ENCODE measurements at places on chromosomes 16 and 17.

DNA sequence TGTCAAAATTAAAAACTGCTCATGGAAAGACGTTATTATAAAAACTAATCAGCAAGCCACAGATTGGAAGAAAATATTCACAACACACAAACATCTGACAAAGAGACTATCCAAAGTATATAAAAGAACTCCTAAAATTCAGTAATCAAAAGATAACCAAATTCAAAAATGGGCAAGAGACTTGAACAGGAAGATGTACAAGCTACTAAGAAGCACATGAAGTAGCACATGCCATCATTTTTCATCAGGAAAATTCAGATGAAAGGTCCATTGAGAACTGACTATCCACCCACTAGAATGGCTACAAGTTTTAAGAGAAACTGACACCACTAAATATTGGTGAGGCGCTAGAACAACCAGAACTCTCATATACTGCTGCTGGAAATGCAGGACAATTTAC lies 3.4 kb upstream of the HLF start:
- no peak for DNase-seq

DNA sequence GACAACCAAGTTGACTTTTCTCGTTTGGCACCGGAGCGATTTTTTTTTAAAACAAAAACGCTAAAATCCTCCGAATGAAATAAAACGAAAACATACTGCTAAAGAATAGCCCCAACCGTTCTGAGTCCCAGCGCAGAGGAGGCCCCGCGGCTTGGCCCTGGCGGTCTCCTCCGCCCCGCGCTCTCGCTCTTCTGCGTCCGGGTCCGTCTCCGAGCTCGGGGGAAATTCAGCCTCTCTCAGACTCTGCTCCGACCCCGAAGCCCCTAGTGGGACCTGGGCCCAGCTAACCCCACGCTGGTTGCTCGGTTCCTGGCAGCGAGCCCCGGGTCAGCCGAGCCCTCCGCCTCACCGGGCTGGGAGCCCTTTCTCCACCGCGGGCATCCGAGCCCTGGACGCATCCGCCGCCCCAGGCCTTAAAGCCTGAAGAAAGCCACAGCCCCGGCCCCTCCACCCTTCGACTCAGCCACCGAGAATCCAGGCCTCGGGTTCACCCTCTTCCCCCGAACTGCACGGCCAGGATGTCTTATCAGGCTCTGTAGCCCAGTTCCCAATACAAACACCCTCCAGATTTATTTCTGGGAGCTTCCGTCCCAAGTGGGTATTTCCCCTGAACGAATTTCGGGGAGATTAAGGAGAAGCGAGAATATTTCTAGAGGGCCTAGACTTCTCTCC lies 1.2 kb downstream of the TBX2 start:
- DNase-seq = no peak

DNA sequence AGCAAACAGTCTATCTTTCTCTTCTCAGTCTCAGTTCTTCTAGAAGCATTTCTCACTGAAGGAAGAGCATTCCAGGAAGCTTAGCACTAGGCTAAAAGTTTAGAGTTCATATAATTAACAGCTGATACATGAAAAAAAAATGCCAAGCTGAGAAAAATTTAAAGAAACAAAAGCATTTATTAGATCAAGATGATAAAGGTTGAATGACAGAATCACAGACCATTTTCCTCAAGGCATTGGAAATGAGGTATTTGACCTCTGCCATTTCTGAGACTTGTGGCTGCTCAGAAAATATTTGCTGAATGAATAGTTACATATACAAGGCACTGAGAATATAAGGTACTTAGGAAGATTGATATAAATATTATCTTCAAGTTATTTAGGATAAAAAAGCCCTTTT lies 901.6 kb upstream of the GOT2 start:
- DNase-seq = no peak

DNA sequence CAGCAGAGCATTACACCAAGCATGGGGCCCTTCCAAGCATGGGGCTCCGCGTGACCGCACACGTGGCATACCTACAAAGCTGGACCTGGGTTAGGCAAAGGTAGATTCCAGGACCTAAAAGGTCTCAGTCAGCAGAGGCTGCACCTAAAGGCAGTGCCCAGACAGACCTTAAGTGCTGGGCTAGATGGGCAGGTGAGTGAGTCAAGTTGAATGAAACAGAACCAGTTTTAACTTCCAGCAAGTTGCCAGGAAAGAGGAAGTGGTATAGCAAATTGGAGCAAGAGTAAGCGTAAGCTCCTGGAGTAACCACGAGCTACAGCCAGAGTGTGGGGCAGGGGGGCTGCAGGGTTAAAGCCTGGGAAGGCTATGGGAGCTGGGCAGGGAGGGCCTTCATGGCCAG lies 49.5 kb downstream of the SRCIN1 start:
- no peak for DNase-seq

DNA sequence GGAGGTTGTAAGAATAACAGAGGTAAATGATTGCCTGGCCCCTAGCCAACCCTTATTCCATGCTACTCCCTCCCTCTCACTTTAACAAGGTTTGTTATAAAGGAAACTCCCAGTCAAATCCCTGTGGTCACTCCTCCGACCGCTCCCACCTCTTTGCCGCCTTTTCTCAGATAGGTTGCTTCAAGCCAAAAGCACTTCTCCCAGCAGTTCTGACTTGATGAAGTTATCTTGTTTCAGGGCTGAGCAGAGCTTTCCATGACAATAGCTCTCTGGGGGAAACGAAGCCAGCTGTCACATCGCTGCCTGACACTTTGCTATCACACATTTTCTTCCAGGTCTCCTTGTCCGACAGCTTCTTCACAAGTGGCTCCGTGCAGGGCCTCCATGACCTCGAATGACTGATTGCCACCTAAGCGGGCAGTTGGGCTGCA lies 278.6 kb downstream of the HAPSTR1 start:
- DNase-seq = peak; percentile 81

- no peak for DNase-seq
Measured at GRCh38 chr16:11138022-11138768, 117.8 kb downstream of the SOCS1 start.

DNA sequence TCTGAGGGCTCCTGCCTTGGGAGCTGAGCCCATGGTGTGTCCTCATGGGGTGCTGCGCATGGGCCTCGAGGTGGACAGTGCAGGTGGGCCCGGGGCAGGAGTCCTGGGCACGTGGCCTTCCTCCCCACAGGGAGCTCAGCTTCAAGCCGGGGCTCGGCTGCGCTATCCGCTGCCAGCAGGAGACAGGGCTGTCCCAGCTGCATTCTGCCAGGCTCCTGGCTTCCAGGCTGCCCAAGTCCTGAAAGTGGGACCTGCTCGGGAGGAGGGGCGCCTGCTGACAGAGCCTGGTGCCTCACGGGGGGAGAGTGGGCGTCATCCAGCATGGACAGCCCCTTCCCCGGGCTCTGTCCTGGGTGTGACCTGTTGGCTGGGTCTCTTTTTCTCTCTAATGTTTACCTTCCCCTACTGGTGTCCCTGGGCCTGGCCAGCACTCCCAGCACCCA lies 7.1 kb downstream of the TRAF7 start:
- peak; percentile 37 for DNase-seq

DNA sequence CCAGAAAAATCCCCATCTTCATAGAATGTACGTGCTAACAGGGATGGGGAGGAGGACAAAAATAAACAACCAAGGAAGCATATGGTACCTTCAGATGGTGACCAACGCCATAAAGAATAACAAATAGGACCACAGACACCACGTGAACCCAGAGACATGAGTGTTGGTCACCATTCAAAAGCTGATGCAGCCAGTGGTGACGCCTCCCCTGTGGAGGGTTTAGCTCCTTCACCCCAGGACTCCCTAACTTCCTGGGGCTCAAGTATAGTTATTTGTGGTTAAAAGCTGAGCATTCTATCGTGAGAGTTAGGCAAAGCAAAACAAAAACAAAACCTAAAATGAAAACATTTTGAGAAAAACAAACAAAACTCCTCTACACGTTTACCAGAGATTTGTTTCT lies 184.7 kb downstream of the SOX9 start:
- no peak for DNase-seq

GRCh38 chr17:67441052-67441895 lies 64.2 kb downstream of the PITPNC1 start:
- peak; percentile 47 for DNase-seq

DNA sequence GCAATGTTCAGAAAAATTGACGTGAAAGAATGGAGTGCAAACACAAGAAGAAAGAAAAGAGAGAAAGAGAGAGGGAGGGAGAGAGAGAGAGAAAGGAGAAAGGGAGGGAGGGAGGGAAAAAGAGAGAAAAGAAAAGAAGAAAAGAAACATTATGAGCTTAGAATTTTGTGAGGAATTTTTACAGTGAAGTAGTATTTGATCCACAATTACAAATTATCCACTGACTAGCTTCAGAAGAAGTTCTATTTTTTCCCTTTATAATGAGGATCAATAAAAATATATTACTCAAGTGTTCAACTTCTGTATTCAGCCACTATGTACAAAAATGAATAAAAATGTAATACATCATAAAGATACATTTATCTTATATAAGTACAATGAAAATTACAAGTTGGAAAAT lies 494.5 kb upstream of the CA10 start:
- no peak for DNase-seq

- no peak for DNase-seq
Measured at GRCh38 chr16:15886078-15886477, 2.3 kb downstream of the CEP20 start.

- DNase-seq = no peak
Measured at GRCh38 chr17:80921741-80922579, 69.7 kb upstream of the CHMP6 start.

GRCh38 chr17:3308603-3309002 lies 10.4 kb upstream of the OR3A1 start:
- DNase-seq = no peak

GRCh38 chr17:81285894-81286293 lies 9.2 kb downstream of the SLC38A10 start:
- DNase-seq = no peak

DNA sequence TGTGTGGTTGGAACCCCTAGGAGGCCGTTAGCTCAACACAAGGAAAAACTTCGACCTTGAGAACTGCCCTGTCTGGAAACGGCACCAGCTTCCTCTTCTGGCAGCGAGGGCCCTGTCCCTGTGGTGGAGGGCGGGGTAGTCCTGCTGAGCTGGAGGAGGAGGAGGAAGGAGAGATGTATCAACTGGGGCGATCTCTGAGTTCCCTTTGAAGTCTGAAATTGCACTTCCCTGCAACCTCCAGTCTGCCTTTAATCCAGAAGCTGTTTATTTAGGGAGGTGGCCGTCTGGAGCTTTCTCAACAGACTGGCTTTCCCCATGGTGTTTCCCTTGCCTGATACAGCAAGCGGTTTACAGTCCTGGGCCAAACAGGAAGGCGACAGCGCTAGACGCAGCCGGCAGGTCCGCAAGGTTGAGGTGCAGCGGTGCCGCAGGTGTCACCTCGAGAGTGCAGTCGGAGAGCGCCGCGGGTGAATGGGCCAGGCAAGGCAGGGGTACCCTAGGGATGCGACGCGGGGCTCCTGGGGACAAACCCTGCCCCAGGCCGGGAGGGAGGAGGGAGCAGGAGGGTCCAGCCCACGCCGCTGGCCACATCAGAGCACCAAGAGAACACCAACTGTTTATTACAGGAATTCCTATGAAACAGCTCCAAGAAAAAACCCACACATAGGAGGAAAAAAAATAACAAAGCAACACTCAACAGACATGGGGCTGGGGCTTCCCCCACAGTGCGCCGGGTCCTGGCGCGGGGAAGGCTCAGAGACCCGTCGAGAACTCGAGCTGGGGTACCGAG lies 11.4 kb upstream of the MRPS23 start:
- peak; percentile 73 for DNase-seq

DNA sequence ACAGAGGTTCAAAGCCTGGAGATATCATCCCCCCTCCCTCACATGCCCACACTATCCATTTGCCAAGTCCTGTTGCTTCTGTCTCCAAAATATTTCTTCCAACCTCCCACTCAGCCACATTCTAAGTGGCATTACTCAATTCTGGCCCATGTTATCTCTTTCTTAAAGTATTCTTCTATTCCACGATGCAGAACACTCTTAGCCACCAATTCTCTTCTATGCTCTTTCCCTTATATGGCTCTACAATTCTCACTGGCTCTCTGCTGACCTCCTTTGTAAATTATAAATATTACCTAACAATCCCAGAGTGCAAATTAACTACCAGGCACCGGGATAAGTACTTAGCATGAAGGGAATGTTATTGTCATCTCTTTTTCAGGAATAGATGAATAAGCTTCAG lies 82.4 kb downstream of the KCNJ2 start:
- no peak for DNase-seq

GRCh38 chr16:10242097-10242496 lies 59.9 kb upstream of the GRIN2A start:
- DNase-seq = no peak

GRCh38 chr16:75620326-75621169 lies 2.5 kb downstream of the ADAT1 start:
- DNase-seq = no peak

DNA sequence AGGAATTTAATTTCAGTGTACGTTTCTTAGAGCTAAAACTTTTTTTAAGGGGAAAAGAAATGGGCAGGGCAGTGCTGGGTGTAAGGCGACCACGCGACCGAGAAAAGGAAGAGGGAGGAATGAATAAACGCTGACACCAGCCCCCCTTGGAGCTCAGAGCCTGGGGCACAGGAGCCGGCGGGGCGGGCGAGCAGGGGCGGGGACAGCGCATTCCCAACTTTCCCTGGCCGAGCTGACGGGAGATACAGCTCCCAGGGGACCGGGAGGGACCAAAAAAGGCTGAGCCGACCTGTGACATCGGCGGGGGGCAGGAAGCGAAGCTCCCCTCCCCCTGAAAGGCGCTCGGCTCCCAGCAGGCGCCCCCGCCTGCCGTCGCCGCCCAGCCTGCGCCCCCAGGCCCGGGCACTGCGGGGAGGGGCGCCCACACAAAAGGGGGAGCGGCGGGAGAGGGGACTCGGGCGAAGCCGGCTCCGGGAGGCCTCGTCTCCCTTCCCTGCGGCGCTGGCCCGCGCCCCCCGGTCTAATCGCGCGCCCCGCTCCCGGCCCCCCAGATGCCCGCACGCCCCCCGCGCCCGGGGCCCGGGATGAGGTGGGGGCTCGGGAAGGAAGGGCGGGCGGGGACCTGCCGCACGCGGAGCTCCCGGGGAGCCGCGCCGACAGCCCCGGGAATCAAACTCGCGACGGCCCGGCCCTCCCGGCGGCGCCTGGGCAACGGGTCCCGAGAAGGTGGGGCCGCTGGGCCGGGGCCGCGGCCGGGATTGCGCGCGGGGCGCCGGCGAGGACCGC lies 622 bp downstream of the CUEDC1 start:
- DNase-seq = peak; percentile 64
